Tongue (tissue), 3 donors: ENCODE measurements at places on chromosomes 12 and 14. TPM values are rescaled to one million over a fixed set of nuclear protein-coding genes. Genes with fewer than 3 reads are reported as not detected.

Gene CLEC9A
- total RNA-seq: 0.82 TPM

Gene HRK
- 0.21 TPM for total RNA-seq

- DNase-seq: no peak
These were observed 34.3 kb downstream of the OVCH1 start for GRCh38 chr12:29463198-29463597.

Gene RND1
- 2.9 TPM for total RNA-seq

GRCh38 chr14:34086223-34086757 lies 135.4 kb upstream of the EGLN3 start:
- DNase-seq: no peak

GRCh38 chr14:69685218-69685616 lies 73.8 kb downstream of the SUSD6 start:
- peak; percentile 81 for DNase-seq

DNA sequence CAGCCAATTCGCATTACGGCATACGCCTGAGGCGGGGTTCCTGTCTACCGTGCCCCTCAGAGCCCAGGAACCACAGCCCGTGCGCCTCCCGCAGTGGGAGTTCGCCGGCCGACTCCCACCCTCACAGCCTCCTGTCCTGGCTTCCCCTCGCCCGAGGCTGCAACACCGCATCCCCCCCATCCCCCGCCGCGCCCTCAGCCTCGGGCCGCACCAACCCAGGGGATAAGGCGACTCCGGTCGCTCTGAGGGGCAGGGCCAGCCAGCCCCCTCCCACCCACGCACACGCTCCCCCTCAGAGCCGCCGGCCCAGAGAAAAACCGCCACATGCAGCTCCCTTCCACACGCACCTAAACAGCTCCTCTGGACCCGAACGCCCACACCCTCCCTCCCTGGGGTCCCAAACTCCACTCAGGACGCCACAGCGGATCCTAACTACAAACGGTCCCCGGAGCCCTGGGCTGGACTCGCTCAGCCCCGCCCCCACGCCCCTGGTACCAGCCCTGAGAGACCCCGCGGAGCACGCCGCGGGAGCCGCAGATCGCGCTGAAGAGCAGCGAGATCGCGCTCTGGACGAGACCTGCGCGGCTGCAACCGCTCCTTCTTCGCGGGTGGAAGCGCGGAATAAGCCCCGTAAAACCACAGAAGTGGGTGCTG lies at the start of gene C14orf39:
Gene C14orf39 (minus strand): TSS at position 466 of the 654 bp plus-strand sequence. CDS start 985 bp downstream, outside the sequence.
- DNase-seq: peak; percentile 86

Gene ANG
- 4.3 TPM for total RNA-seq

GRCh38 chr12:96068111-96068510 lies 32.7 kb upstream of the LTA4H start:
- DNase-seq: no peak

GRCh38 chr12:45049912-45050750 lies 768 bp downstream of the DBX2 start:
- DNase-seq: peak; percentile 7

Gene CCDC184
- 1.2 TPM for total RNA-seq

DNA sequence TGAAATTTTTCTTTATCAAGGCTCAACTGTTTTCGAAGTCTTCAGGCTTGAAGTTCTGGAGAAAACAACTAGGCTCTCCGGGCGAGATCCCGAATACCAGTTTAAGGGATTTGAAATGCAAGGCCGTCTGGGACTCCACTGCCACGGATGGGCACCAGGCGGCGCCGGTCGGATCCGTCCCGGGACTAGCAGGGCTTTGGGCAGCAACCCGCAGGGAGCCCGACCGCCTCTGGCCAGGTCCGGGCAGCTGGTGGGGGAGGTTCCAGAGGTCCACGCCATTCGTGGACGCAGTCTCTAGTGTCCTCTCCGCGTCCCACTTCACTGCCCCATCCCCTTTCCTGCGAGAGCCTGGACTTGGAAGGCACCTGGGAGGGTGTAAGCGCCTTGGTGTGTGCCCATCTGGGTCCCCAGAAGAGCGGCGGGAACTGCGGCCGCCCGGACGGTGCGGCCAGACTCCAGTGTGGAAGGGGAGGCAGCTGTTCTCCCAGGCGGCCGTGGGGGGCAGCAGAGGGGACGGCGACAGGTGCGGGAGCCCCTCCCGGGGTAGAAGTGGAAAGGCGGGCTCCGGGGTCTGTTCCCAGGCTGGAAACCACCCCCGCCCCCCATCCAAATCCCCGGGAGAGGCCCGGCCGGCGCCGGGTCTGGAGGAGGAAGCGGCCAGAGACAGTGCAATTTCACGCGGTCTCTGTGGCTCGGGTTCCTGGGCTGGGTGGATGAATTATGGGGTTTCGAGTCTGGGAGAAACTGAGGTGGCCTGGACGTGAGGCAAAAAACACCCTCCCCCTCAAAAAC lies 838 bp upstream of the ERBB3 start:
- DNase-seq: peak; percentile 93

Gene SNW1
- total RNA-seq: 50.4 TPM

DNA sequence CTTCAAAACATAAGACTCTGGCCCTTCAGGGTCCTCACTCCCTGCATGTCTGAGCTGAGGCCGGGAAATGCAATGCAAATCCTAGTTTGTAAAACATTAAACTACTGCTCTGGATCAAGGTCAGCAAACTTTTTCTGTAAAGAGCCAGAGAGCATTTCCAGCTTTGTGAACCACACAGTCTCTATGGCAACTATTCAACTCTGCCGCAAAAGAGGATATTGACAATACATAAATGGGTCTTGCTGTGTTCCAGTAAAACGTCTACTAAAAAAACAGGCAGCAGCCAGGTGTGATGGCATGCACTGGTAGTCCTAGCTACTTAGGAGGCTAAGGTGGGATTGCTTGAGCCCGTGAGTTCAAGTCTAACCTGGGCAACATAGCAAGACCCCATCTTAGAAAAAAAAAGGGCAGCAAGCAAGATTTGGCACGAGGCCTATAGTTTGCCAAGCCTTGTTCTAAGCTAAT lies 22.3 kb downstream of the DDX24 start:
- DNase-seq: no peak

DNA sequence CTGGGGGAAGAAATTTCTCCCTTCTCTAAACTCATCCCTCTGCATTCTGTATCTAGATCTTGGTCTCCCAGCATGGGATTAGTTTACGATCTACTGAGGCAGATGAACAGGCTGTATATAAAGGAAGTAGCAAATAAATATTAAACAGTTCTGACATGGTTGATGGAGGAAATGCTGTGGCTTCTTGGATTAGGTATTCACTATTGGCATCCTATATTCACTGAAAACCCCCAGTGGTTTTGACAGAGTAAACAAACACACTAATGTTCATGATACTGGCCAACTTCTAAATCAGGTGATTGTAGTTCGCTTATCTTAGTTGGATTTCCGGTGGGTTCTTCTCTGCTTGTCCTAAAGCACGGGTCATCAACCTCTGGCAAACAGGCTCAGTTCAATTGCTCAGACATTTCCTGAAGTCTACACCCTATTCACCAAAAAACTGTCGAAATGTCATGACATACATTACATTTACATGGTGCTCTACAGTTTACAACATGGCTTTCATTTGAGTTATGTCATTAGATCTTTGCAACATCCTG lies 433.9 kb downstream of the EGLN3 start:
- DNase-seq: no peak

Gene RAN
- 195 TPM for total RNA-seq

GRCh38 chr12:6821591-6822425 lies at the start of gene GPR162:
Gene GPR162, plus strand, starts transcription at chr12:6821821. Its CDS starts 2,078 bp downstream, at chr12:6823899.
- DNase-seq: peak; percentile 83

- peak; percentile 48 for DNase-seq
These were observed 160.4 kb downstream of the CACNA1C start for GRCh38 chr12:2212971-2213869.

DNA sequence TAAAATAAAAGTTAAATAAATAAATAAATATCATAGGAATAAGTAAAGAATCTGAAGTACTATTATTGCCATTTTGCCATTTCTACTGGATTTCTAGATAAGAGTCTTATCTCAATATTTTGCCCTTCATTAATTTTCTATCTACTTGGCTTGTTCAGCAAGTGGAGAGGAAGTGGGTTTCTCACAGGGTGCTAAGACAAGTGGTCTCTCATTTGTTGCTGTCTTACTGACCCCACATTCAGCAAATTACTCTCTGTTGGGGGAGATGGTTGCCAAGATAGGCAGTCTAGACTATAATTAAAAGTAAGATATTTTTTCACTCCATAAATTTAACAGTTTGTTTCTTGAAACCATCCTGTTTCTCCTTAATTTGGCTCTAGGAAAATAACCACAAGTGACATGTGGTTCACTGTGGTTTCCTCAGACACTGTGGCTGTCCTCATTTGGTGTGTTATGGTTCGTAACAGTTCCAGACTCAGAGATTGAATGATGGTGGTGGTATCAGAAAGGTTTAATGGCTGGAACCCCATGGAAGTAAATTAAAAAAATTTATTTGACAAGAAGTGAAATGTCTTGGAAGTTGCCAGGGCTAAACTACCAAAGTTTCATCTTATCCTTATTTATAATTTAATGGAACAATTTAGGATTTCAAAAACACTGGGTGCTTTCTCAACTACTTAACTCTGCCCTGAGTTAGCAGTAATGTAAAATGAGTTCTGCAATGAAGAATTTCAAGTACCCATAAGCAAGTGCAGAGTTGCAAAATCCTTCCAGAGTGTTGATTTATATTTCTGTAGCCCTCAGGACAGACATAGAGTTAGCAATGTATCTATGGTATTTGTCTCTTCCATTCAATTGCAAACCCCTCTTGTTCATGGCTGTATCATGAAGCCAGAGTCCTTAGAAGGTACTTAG lies 214.8 kb downstream of the MSRB3 start:
- no peak for DNase-seq

Gene L2HGDH
- 14.9 TPM for total RNA-seq

DNA sequence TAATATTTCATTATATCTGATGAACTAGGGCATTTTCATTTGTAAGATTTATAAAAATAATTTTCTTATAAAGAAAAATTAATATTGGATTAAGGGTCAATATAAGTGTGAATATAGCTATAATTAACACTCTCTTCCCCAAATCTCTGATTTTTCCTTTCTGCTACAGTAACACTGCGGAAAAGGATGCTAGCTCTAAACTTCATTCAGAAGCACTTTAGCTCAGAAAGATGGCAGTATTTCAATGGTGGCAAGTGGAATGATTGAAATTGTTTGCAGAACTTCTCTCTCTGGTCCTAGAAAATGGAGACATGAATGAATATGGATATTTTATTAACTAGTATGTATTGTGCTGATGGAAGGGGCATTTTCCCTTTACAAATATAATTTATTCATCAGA lies 8.4 kb downstream of the NPAS3 start:
- no peak for DNase-seq

Gene LRP1
- 221 TPM for total RNA-seq

GRCh38 chr12:64931981-64932380 lies 107.5 kb downstream of the TBC1D30 start:
- no peak for DNase-seq

DNA sequence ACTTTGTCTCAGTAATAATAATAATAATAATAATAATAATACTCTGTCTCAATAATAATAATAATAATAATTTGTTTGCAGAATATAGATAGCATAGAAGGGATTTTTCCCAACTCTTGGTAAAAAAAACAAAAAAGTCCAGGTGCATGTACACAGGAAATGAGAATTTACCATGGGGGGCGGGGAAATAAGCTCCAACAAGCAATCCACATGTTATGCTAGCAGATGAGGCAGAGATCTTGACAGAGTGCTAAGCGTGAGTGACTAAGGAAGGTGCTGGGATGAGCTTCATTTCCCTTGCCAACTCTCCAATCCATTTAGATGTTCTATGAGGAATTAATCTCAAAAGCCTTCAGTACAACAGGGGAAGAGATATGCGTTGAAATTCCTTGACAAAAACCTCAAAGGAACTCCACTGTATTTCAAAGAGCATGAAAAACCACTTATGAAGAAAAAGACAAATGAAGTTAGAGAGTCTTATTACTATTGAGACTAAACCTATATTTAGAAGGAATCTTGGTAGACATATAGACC lies 44.9 kb upstream of the GTF2A1 start:
- DNase-seq: no peak

DNA sequence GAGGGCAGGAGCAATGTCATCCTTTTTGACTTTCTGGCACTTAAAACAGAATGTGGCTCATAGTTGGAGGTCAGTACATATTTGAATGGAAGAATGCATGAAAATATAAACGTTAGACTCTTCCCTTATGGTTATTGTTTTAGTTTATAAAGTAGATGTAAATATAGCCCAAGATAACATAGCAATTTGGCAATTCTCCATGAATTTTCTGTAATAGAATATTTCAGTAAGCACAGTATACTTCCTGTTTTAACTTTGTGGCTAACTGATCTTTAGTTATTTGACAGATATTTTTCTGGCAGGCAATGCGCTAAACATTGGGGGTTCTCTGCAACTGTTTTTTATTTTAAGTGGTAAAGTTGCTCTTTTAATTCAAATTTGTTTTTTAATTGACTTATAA lies 763.0 kb downstream of the NRXN3 start:
- DNase-seq: no peak

- DNase-seq: no peak
These were observed 91.0 kb upstream of the FOXN3 start for GRCh38 chr14:89507926-89508460.

GRCh38 chr14:23694085-23694948 lies 58.2 kb downstream of the DHRS2 start:
- peak; percentile 43 for DNase-seq

DNA sequence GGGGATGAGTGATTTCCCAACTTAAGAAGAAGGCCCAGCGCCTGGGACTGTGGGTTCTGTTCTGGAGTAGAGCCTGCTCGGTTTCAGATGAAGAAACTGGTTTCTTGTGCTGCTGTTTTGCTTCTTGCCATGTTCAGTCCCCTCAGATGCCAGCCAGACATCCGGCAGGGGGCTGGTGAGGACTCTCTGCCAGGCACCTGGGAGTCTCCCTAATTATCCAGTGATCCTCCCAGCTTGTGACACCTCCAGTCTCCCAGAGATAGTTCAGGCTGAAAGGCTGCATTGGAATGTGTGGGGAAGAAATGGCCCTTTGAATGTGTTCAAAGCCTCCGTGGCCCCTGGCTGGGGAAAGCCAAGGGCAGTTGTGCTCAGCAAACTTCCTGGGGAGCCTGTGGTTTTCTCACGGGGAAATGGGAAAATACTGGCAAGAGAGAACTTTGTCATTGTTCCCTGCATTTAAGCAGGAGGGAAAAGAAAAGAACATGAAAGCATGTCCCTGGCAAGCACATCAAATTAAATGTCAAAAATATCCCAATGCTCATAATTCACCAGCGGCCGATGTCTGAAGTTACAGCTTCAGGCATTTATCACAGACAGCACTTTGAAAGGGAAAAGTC lies 8.5 kb upstream of the SERPINA12 start:
- DNase-seq: peak; percentile 16

- DNase-seq: no peak
These were observed 43.3 kb downstream of the SLC24A4 start for GRCh38 chr14:92366237-92366636.

- DNase-seq: no peak
These were observed 10.4 kb upstream of the SERPINA11 start for GRCh38 chr14:94462763-94463572.
